ENCODE measurements at places on chromosomes 3 and 15.

DNA sequence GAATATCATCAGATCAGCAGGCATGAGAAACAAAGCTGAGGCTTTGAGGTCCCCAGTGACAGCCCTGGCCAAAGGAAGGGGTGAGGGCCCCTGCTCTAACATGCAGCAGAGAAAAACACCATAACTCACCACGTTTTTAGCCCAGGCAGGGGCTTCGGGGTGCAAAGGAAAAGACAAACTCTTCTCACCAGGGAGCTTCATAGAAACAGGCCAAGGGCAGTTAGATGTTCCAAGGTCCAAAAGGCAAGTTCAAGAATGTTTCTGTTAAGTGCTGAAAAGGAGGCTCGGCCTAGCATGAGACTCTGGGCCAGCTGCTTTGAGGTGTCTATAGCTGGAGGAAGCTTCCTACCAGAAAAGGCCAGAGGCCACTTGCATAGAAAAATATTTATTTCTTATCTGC is 608.4 kb upstream of the CFAP20DC start:
- DNase-seq: no peak

GRCh38 chr3:102089904-102090720 is 240.8 kb downstream of the NFKBIZ start:
- no peak for DNase-seq

GRCh38 chr3:163508206-163508605 is 1570.1 kb downstream of the SI start:
- DNase-seq: no peak

DNA sequence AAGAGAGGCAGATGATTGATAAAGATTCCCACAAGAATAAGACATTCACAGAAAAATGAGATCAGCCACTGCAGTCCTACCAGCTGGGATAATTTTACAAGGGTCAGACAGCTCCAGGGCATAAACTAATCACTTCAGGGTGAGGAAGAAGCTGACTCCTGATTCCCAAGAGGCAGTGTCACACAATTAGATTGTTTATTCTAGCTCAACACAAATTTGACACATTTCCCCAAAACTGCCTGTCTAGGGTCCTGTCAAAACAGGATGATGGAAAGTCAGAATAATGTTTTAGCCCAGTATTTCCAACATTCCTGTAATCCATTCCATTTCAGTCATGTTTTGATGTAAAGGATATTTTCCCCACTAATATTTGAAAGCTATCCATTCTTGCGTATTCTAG is 110.8 kb downstream of the TNIK start:
- DNase-seq: no peak

DNA sequence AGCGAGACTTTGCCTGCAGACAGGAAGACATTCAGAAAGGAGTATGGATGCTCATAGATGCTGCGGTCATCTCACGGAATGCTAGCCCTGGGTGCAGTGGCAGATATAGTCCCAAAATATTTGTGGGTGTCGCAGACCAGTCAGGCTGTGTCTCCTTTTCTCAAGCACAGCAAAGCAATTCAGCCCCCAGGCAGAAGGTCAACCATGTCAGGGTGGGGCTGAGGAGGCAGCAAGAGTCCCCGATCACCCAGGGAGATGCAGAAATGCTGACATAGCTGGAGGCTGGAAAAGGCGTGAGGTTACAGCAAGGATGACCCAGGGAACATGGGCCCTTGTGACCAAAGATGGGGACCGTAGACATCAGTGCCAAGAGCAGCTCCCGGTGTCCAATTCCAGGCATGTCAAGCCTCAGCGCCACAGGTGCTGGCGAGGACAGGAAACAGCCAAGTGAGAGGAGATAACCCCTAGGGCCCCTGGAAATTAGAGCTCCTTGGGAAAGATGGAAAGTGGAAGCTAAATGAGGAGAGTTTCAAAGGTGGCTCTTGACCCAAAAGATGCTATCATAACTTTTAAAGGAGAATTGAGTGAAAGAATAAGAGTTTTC is 81.2 kb upstream of the ABHD17C start:
- DNase-seq: no peak

DNA sequence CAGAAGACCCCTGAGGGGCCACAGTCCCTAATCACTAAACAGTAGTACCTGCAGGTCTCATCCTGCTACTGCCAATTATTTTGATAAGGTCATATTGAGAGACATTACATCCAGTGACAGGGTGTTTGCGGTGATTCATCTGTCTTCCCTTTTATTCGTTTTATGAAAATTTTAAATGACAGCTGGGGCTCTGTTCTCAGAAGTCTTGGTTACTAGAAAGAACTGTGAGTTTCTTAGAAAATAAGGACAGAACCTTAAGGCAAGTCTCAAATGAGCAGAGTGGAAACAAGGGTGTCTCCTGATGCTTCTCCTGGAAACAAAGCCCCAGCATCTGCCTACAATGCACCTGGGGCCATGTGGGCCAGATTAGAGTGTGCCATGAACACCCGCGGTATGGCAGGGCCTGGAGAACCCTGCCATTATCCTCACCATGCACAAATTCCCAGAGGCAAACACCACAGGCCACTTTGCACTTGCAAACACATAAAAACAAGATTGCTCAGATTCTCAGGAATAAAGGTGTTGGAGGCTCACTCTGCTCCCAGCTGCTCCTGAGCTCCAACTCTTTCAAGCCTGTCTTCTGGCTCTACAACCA is 66.3 kb upstream of the IQSEC1 start:
- no peak for DNase-seq
